MV-4-11 (cell line): ENCODE measurements at places on chromosomes 2 and 18.

DNA sequence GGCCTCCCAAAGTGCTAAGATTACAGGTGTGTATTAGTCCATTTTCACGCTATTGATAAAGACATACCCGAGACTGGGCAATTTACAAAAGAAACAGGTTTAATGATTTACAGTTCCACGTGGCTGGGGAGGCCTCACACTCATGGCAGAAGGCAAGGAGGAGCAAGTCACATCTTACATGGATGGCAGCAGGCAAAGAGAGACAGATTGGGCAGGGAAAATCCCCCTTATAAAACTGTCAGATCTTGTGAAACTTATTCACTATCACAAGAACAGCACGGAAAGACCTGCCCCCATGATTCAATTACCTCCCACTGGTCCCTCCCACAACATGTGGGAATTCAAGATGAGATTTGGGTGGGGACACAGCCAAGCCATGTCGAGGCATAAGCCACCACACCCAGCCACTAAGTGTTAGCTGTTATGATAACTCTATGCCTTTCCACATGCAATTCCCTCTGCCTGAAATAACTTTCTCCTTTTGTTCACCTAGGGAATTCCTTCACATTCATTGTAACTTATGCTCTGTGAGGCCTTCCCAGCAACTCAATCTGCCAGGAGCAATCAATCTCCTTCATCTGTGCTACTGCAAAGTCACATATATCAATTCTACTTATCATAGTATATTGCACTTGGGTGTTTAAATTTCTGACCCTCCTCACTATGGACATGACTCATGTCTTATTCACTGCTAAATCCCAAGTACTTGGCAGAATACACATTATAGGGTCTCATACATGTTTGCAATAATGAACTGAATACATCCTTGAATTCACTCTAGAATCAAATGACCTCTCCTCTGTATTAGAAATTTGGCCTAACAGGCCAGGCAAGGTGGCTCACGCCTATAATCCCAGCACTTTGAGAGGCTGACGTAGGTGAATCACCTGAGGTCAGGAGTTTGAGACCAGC, 7.4 kb downstream of the MCEE start:
- no peak for DNase-seq

- no peak for DNase-seq
Measured at GRCh38 chr18:74944676-74945075, 264.3 kb downstream of the PTGR3 start.

DNA sequence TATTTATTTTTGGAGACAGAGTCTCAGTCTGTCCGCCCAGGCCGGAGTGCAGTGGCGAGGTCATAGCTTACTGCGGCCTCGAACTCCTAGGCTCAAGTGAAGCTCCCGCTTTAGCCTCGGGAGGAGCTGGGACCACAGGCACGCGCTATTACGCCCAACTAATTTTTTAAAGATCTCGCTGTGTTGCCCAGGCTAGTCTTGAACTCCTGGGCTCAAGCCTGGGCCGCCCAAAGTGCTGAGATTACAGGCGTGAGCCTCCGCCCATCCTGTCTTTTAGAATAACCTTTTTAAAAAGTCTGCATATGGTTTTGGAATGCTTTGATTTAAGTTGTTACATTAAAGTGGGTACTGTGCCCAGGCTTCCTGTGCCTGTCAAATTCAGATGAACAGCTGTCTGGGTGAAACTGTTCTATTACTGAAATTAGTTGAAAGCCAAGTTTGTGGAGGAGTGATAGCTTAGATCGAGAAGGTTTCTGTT, 944 bp downstream of the RAB3GAP1 start:
- no peak for DNase-seq

DNA sequence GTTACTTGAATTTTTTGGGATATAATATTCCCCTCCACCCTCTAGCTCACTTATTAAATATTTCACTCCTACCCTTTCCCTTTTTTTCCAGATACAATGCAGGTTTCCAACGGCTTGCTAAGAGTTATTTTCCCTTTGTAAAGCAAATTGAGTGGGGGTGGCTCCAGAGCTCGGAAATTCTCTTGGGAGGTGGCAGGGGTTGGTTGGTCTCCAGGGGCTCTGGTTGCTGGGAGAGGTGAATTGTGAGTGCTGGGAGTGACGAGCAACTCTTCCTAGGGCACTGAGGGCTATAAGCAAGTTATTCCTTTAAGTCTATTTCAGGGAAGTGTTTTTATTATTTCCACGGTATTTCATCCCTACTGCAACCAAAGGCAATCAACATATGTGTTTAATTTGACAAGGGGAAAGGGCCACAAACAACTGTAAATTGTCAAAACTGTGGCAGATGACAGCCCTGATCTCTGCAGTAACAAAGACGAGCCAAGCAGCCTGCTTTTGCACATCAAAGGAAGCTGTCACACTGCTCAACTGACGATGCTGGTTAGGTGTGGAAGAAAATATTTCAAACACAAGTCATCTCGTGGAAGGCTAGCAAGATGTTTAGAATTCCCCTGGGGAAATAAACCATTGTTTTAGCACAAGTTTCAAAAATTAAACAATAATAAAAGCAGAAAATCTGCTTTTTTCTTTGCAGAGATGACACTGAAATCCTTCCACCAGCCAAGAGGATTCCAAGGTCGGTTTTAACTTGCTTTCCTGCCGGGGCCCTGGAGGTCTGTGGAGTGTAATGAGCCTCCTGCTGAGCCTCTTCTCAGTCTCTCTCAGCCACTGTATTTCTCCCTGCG, 34.8 kb upstream of the ASXL2 start:
- DNase-seq = no peak

DNA sequence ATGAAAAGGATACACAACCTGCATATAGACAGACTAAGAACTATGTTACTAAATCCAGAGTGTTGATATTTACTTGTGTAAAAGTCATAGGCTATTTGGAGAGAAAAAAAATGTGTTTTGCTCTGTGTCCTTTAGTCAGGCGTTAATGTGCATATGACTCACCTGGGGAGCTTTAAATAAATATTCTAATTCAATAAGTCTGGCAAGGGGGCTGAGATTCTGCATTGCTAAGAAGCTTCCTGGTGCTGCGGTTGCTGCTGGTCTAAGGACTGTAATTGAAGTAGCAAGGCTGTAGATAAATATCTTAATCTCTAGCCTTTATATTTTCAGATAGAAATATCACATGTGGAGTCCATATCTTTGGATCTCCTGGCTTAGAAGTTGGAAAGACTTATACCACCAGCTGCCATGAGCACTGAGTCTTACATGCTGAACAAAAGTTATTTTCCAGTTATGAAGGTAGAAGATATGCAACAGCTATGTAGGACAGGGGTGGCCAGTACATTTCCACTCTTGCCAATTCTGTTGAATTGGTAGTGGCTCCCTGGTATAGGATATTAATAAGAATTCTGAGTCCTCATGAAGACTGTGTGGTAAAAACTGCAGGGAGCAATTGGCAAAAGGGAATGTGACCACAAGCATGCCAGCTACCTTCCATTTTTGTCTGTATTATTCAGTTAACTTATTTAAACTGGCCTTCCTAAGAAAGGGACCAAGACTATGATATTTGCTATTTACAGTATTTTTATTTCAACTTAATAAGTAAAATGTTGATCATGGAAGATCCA, 4.8 kb downstream of the SPAG16 start:
- no peak for DNase-seq

DNA sequence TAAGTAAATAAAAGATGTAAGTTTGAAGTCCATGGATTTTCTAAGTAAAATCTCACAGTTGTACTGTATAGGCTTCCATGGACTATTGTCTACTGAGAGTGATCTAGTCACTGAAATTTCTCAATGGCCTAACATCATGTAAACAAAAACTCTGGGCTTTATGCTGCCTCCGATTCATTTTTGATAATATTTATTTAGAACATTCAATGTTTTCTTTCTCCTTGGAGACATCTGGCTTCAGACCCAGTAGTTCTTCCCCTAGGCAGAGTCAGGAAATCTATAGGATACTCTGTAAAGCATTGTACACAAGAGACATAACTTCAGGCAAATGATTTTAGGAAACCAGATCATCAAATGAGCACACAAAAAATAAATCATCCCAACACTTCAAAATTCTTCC, 1208.6 kb upstream of the ZEB2 start:
- no peak for DNase-seq
